ENCODE measurements at places on chromosomes 1 and 21.

DNA sequence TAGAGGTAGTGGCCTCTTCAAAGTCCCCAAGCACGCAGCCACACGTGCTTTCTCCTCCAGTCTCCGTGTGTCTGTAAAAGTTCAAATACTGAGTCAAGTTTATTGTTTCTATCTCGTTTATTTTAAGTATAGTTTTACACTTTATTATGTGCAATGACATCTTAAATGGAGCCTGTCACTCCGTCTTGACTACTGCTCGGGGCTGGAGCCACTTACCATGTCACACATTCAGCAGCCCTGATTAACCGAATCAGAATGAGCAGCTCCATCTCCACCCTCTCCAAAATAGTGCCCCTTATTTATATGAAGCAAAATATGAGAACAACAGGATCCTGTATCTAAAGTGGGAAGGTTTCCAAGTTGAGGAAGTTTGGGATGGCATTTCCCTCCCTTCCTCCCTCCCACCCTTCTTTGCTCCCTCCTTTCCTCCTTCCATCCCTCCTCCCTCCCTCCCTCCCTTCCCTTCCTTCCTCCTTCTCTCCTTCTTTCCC lies 201.0 kb downstream of the PBX1 start:
- DNase-seq: no peak

DNA sequence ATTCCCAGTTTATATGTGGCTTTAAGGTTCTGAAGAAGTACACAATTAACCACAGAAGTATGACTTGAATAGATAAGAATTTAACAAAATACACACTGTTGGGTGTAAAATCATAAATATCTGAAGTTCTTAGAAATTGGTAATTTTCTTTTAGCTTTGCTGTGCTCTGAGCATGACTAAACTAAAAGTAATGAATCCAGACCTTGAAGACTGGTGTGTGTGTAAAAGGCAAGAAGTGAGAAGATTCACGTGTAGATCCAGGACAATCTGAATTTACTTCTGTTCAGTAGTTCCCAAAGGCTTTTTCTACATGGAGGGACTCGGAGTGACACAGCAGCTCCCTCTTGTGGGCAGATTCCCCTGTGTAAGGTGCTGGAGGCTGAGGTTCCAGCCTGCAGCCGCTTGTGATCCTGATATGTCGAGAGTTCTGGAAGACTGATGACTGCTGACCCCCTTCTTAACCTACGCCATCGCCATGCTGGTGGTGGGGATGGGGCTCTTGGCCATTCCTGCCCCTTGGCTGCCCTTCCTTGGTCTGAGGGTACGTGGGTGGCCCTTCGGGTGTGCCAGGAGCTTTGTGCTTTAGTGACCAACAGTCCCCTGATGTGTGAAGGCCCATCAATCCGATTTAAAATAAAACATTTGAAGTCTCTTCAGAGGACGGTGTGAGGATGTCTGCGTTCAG lies 62.7 kb downstream of the ADARB1 start:
- DNase-seq: peak; percentile 70

GRCh38 chr1:201818971-201819750 lies 9.8 kb upstream of the IPO9 start:
- DNase-seq: no peak

DNA sequence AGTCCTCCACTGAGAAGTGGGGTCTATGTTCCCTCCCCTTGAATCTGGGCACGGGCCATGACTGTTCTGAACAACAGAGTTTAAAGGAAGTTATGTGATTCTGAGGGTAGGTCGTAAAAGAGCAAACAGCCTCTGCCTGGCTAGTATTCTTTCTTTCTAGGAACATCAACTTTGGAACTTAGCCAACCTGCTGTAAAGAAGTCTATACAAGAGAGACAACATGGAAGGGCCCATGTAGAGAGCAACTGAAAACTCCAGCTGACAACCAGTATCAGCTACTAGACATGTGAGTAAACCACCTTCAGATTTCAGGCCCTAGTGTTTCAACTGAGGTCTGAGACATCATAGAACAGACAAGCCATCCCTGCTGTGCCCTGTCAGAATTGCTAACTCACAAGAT lies 7.5 kb downstream of the SELENOF start:
- no peak for DNase-seq

DNA sequence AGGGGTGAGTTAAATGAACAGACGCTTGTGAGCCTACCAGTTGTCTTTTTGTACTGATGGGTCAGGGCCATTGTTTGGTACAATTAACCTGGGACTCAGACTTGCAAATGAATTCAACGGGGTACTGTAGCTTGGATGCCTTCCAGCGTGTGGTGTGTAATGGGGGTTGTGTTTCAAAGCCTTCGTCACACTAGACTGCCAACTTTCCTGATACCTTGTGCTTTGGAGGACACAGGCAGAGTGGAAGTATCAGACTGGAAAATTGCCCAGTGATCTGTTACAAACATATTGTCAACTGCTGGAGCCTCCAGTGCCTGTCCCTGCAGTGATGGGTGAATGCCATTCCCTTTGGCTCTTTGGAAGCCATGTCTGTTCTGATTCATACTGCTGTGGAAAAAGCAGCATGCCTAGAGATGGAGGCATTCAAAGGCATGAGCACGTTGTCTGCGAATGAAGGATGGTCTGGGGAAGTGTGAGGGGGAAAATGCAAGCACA lies 384.5 kb downstream of the LMX1A start:
- no peak for DNase-seq

GRCh38 chr1:7755448-7755847 lies 15.6 kb upstream of the VAMP3 start:
- DNase-seq: no peak

Measured in D721Med (cell line).